ENCODE measurements at places on chromosomes 3 and 15.

DNA sequence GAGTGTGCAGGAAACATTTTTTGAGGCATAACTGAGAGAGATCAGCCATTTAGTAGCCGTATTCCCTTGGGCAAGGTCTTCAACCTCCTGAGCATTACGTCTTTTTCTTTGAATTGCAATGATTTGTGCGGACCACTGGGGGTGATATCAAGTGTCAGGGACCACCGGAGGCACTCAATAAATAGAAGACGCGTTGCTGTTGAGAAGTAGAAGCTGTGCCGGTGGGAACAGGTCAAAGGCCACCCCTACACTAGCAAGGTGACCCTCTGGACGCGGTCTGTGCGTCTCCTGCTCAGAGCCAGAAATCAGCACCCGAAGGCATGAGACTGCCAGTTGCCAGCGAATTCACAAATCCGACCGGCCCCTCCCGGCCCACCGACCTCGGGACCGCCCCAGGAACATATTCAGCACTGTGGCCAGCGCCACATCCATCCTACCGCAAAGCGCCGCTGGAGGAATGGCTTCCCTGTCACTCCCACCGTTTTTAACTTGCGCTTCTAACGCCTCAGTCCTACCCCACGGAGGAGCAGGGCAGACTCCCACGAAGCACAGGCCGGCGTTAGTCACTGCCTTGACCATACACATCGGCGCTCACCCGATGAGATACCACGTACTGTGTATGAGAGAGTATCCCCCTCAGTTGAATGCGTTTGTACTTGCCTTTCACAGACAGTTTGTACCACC lies 1.4 kb upstream of the GHSR start:
- no peak for DNase-seq

GRCh38 chr15:48595981-48596380 lies 49.5 kb downstream of the FBN1 start:
- no peak for DNase-seq

DNA sequence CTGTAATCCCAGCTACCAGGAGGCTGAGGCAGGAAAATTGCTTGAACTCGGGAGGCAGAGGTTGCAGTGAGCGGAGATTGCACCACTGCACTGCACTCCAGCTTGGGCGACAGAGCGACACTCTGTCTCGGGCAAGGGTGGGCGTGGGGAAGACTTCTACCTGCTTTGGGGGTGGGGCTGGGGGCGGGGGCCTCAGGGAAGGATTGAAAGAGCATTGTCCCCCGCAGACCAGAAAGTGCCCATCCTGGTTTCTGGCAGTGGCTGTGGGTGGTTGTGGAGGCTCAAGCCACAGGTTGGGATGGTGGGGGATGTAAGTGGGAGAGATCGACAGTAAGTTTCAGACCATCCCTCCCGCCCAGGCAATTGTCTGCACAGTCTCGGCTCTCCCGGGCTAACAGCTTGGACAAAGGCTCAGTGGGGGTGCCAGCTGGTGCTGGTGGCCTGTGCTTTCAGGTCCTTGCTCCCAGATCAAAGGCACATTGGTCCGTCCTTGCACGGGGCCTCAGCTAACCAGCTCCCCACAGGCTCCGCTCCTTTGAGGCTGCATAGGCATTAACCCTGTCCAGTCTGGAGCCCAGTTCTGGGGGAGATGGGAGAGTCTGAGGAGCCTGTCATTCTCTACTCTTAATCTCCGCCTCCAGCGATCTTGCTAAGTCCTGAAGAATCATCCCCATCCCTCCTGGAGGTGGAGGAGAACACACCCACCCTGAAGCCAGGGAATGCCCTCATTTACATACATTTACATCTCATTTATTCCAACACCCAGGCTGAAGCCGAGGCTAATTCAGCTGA lies 8.6 kb downstream of the SCN5A start:
- DNase-seq = no peak

DNA sequence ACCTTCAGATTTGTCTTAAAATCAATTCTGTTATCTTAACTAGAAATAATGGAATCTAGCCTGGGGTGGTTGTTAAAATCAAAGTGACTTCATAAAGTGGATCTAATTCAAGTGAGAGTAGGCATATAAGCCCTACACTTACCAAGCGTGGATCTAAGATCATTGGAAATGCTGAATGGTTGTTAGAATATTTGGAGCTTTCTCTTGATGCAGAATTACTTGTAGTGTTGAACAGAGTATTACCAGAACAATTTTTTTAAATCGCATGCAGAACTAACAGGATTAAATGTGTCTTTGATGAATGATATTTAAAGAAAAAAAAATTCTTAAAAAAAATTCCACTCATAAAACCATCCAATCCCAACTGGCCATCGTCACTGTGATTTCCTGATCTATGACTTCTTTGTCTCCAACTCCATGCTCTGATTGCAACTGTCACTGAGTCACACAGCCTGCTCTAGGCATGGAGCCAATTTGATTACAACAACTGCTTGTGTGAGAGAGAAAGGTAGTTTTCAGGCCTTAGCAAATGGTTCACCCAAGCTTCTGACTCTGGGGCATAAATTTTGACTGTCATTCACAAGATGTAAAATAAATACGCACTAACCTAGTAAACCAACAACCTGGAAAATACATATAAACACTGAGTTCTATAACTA lies 25.9 kb upstream of the SPRED1 start:
- DNase-seq = no peak

DNA sequence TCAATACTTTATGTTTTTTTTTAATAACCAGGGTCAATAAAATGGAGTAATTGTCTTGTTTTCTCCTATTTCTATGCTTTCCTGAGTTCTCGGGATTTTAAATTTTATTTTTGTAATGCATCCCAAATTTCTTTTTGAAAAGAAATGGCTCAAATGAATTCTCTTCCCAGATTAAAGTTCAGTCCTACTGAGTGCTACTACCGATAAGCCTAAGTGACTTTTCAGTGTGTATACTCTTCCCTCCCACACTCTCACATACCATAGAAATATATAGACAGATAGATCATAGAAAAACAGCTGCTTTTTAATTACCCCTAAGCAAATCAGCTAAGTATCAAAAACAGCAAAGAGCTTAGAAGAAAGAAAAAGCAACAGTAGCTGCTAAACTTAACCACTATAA lies 1.5 kb downstream of the SERPINI1 start:
- DNase-seq = no peak

DNA sequence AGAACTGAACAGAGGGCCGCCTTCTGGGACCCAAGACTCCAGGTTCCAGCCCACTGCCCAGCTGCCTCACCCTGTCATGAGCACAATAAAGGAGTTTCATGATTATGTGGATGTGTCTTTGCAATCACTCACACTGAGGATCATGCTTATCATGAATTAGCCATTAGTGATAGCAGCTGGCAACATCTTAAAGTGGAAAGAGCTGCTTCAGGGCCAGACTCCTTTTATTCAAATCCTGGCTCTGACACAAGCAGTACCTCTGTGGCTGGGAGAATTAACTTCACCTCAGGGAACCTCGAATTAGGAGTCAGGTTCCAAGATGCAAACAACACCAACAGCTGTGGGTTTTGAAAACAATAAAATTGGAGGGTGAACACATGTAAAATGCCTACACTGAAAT lies 6.6 kb upstream of the SCAP start:
- no peak for DNase-seq

DNA sequence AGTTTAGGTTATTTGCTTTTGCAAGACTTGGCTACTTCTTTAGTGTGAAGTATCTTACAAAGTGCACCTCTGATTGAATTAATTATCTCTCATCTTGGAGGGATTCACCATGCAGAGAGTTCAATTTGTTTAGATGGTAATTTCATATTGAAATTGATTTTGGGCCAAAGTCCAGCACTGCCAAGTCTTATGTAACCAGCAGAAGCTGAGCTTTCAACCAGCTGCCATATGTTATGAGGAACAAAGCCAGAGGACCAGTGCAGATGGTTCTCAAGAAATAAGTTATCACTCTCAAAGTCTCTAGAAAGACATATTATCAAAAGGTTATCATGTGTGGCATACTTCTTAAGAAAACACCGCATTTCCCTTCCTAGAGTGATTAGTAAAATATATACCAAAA lies 29.0 kb downstream of the ABHD6 start:
- no peak for DNase-seq

DNA sequence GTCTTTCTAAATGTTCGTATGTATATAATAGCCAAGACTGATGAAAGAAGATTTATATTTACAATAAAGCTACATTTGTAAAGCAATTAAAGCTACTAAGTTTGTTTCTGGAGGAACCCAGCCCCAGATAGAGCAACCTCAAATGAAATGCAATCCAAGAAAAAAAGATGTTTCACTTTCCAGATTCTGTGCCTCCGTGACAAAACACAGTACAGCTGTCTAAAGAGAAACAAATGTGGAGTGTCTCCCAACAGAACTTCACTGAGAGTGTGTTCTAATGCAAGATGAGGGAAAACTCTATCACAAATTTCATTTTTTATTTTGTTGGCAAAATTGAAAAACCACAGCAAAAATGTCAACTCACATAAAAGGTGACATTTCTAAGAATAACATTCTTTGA lies 317.0 kb downstream of the OCA2 start:
- DNase-seq = no peak

DNA sequence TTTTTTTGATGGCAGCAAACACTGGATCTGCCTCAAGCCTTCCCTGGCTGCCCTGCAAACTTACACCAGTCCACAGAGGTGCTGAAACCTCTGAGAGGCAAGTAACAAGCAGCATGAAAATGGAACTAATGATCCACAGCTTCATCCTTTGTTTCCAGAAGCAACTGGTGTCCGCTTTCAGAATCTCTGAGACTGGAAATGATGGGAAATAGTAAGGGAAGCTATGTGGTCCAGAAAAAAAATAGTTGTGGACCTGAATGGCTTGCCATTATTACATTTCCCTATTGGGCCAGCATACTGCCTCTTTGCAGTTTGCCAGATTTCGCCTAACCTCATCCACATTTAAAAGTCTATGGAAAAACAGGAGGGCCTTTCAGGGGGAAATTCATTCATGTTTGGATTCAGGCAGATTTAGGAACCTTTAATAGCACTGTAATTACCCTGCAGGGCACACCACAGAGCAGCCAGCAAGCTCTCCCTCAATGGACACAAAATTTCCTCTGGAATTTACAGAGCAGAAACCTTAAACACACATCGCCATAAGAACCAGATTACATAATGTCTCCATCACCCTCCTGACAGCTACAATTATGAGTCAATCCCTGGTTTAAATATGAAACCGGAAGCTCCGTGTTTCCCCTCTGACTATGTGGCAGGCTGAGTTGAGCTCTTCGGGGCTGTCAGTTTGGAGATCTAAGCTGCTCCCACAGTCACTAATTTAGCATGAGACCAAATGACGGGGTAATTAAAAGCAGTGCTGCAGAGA lies 134.4 kb downstream of the TMCO5A start:
- peak; percentile 46 for DNase-seq

DNA sequence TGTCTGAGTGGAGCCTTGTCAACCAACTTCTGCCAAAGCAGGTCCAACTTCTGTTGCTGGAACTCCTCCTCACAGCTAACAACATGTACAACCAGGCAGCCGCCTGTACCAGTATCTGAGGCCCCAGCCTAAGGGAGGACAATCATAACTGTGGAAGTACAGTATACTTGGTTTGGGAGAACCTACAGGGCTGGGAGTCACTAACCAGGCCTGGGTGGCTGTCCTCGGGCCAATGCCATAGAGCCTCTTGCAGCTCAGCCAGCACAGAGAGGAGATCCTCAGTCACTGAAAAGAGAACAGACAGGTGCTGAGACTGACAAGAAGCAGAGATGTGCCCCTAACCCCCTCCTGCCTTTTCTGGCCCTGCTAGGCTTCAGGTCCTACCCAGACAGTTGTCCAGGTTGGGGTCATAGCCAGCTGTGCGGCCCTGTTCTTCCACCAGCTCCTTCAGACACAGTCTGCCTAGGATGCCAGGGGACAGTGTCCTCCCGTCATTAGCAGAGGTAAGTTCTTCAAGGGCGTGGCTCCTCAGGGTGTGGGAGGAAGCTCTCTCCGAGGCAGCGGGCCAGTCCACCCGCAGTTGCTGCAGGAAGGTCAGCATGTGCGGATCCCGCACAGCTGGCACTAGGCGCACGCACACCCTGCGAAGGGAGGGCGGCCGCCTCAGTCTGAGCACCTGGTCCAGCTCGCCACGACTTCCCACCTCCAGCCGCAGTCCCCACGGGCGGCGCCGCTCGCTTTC lies 980 bp downstream of the DALRD3 start:
- DNase-seq = no peak

DNA sequence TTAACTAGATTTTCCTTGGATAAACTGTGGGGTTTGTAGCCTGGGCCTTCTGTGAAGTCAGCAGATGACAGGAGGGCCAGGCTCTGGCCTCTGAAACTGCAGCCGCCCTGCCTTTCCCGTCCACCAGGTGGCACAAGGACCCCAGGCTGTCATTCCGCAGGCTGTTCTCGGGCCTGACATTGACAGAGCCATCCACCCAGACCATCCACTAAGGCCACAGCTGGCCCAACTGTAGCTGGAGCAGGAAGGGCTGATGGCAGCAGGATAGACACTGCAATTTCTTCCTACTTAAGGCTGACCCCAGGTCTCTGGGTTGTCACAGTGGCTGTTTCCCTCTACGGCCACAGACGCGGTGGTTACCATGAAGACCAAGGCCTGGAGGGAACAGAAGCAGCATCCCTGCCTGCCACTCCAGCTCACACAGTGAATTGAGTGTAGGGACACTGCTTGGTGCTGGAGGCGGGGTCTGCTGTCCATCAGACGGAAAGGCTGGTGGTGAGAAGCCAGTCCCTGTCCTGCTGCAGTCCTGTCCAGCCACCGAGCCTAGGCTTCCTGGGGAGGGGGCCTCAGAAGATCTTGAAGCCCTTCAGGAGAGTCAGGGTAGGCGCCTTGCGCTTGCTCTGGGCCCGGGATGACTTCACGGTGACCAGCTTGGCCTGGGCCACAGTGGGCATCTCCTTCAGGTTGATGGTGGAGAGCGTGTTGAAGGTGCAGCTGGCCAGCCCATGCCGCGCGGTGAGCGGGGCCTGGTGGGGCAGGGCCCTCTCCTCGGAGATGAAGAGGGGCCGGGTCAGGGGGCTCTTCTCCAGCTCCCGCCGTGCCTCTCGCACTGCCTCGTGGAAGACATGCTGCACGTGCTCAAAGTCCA lies 9.4 kb downstream of the SLC51B start:
- DNase-seq = peak; percentile 46

DNA sequence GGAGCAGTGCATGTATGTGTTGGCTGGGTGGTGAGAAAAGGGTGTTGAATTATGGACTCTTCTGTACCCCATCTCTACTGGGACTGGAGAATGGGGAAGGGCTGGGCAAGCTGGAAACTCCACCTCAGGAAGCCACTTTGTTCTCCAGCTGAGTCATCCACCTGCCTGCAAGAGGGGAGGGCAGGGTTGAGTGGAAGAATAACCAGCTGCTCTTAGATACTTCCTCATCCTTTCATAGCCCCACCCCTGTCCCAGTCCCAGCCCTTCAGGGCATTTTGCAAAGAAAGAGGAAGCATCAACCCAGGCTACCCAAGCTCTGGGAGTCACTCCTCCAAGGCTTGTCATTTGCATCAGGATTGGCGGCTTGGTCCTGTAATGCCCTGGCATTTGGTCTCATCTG lies 33.1 kb downstream of the RAB11A start:
- DNase-seq = peak; percentile 77

DNA sequence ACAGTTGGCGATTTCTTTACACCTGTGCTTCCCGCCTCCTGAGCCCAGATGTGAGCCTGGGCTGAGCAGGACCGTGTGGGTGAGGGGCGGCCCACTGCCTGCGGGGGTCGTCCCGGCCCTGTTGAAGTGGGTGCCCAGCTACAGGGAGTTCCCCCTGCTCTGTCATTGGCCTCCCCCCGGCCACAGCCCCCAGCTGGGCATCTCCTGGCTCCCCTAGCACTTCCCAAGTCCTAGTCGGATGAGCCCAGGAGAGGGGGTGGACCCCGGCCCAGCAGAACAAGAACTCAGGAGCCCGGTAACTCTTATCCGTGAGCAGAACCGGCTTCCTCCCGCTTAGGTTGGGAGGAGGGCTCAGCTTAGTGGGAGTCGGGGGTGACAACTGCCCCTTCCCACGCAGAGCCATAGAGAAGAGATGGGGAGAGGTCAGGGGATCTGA lies 757 bp downstream of the PAQR5 start:
- no peak for DNase-seq

All from CD4-positive, alpha-beta T cell treated with Interferon gamma for 1 hour (primary cell).